ENCODE measurements at places on chromosomes 2 and 18.

DNA sequence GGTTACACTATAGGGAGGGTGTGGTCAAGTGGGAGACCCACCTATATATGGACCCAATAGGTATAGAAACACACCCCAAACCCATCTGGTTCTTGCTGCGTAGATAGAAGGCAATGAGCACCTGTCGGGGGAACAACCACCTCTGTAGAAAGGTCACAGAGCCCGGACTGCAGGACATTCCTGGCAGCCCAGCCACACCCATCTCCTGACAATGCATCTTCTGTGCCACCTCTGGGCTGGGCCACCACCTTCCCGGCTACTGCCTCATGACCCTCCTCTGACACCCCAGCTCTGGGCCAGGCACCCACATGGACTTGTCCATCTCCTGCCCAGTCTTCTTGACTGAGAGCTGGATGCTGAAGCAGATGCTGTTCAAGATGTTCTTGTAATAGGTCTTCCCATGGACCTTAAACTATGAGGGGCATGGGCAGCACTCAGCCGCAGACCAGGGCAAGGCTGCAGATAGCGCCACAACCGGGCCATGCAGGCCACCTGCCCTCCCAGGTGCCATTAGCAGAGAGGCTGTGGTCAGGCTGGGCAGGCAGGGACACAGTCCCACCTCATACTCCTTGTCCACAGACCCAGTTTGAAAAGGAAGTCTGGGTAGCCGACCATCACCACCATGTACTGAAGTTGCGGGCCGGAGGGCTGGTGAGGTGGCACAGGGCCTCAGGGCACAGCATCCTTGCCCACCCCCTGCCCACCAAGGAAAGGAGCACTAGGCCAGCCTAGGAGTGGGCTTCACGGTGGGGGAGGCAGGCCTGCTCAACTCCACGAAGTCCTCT lies 9.3 kb downstream of the ALPG start:
- no peak for DNase-seq

DNA sequence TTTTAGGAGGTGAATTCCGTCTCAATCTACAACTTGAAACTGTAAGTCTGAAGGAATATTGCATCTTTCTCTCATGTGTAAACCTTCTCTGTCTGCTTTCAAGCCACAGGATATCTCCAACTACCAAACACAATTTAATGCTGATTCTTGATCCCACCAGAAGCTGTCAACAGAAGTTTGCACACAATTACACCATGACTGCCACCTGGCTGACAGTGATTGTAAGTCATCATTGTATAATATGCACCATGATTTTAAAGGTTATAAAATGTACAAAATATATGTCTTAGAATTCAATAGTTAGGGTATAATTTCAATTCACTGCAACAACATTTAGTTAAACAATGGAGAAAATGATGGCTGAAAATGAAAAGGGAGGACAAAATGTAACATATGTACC lies 18.4 kb downstream of the PREPL start:
- no peak for DNase-seq

DNA sequence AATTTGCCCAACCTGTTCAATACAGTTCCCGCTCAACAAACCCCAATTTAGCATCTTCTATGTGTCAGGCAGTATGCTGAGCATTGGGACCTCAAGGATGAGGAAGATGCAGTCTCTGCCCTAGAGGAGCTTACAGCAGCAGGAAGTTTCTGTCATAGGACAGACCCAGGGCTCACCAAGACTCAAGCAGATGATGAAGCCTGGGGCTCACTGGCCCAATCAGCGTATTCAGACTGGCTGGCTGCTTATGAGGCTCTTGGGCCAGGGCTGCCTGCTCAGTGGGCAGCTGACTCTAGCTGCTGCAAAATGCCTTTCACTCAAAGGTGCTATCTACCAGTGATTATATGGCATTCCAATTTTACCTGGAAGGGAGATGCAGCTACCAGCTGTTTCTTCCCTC lies 2.1 kb downstream of the FAM178B start:
- DNase-seq: no peak

GRCh38 chr2:96517079-96517478 lies 11.9 kb upstream of the NEURL3 start:
- no peak for DNase-seq

DNA sequence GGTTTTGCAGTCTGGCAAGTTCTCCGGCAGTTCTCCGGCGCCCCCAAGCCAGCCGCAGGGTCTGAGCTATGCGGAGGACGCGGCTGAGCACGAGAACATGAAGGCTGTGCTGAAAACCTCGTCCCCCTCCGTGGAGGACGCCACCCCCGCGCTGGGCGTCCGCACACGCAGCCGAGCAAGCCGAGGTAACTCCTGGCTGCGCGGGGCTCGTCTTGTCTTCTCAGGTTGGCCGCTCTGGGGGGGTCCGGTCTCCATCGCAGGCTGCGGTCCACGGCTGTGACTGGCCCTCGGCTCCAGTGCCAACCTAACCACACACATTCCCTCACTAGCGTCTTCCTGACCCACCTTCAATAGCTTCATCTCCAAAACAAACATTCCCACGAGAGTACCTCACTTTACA lies 68.2 kb downstream of the TPGS2 start:
- DNase-seq: no peak

DNA sequence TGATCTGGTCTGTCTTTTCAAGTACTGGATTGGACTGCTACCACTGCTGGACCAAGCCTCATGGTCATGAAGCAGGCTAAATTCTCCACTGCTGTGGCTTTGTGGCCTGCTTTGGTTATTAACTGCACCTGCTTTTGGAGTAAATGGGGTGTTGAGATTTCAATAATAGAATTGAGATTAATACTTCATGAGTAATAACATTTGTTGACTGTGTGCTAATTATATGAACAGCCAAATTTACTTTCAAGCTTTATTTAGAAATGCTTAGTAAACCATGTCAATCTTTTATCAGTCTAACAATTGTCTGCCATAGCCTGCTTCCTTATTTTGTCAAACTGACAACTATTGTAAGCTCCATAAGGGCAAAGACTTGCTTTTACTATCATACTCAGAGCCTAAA lies 27.4 kb upstream of the MTIF2 start:
- DNase-seq: no peak

DNA sequence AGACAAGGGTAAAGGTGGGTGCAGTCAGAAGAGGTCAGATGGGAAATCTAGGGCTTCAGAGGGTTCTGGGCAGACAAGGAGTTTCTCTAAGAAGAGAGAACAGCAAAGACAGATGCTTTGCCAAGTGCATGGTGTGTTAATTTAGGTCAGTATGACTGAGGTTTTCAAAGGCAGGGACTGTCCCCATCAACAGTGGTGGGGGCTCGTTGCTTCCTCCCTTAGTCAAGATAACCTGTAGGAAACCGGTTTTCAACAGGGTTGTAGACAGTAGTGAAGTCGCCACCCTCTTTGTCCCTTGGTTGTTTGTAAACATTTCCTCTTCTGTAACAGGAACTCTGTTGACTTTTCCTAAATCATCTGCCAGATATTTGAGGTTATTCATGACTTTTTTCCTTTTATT lies 11.6 kb downstream of the RAB12 start:
- DNase-seq: no peak

DNA sequence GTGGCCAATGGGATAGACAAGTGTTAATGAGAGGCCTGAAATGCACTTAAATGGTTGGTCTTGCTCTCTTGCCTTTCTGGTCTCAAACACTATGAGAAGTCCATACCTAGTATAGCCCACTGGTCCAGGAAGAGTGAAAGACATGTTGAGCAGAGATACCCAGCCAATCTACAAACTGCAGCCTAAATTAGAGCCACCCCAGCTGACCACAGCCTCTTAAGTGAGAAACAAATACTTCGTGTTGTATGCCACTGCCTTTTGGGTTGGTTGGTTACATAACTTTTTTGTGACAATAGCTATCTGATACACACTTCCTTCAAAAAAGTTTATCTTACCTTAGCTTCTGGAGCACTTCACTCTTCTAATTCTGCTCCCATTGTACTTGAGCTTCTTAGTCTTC lies 8.8 kb upstream of the EXOC6B start:
- no peak for DNase-seq
